ENCODE measurements at places on chromosomes 4 and X.

GRCh38 chr4:152784490-152785350 is 5.0 kb downstream of the ARFIP1 start:
- DNase-seq: peak; percentile 68

GRCh38 chr4:186037692-186038658 is 31.0 kb upstream of the TLR3 start:
- peak; percentile 55 for DNase-seq

GRCh38 chr4:76029300-76029699 is 6.0 kb upstream of the CXCL10 start:
- DNase-seq: no peak

- DNase-seq: peak; percentile 33
Measured at GRCh38 chr4:187251896-187252295, 528.2 kb upstream of the FAT1 start.

GRCh38 chrX:44903830-44904530 is 31.0 kb downstream of the KDM6A start:
- DNase-seq: no peak

GRCh38 chrX:110171442-110171841 is 146.4 kb downstream of the AMMECR1 start:
- no peak for DNase-seq

DNA sequence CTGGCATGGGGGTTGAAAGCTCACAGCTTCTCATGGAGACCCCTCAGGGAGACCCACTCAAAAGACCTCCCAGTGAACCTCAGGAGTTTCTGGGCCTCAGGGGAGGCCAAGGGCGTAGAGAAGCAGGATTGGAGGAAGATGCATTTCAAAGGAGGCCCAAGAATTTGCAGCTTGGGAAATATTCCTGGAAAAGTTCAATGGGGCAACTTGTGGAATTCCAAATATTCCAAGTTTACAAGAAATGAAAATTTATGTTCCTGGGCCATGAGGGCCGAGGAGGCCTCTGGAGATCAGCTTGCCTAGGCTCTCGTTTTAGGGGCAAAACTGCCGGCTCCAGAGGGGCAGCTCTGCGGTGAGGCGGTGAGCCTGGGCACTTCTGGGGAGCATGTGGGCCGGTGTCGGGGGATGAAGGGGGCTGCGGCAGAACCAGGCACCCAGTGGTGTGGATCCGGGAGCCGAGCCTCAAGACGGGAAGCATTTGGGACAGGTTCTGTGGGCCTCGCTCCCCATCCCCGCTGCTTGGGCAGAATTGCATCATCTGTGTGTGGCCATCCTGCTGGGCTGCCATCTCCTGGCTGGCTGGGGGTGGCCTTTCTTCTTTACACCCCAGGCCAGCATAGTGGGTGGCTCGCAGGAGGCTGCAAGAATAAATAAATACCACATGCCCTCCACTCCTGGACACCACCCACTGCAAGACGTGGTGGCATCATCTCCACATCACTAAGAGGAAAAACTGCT is 54.6 kb upstream of the GPR78 start:
- DNase-seq: peak; percentile 65

DNA sequence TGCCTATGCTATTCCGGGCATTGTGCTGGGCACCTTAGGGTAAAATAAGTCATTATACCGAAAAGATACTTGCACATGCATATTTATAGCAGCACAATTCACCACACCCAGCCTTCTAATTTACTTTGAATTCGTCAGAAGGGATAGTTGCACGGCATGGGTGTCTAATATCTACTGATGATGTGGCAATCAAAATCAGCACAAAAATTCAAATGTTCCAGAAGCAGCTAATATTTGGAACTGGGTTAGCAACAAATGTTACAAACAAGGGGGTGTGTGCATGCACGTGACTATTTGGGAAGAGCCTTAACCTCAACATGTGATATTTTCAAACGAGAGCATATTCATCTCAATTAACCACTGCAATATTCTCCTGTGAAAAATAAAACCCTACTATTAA is 79.7 kb upstream of the PRSS48 start:
- peak; percentile 25 for DNase-seq

- DNase-seq: no peak
Measured at GRCh38 chr4:176475067-176475466, 155.3 kb downstream of the SPCS3 start.

DNA sequence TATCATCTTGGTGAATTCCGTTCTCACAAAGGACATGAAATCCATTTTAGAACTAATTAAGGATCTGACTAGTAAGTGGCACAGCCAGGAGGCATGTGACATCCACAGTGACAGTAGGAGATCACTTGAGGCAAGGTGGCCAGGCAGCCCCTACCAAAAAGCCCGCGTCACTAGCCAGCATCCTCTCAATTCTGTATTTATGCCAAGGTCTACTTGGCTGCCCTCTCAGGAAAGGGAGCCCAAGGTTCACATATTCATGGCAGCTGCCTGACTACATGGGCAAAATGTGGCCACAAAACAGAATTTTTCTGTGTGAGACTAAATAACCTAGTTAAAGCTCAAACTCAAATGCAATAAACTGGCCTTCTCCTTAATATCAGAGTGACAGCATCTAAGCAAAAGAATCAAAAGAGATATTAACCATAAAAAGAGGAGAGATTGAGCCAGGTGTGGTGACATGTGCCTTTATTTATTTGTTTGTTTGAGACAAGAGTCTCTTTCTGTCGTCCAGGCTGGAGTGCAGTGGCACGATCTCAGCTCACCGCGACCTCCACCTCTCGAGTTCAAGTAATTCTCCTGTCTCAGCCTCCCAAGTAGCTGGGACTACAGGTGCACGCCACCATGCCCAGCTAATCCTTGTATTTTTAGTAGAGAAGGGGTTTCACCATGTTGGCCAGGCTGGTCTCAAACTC is 51.5 kb downstream of the SLC9A7 start:
- no peak for DNase-seq

DNA sequence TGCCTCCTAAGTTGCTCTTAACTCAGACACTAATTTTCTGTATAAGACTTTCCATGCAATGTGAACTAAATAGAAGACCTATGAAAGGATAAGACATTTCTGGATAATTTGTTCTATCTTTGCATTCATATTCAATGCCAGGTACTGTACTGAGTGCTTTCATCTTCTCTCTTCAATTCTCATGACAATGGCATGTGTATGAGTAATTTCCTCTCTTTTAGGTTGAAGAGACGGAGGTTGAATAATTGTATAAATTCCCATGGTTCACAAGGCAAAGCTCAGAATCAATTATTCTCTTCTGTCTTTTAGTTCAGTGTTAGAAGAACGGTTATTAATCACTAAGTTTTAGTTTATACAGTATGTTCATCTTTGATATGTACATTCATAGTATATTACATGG is 29.3 kb upstream of the CFAP299 start:
- peak; percentile 75 for DNase-seq

DNA sequence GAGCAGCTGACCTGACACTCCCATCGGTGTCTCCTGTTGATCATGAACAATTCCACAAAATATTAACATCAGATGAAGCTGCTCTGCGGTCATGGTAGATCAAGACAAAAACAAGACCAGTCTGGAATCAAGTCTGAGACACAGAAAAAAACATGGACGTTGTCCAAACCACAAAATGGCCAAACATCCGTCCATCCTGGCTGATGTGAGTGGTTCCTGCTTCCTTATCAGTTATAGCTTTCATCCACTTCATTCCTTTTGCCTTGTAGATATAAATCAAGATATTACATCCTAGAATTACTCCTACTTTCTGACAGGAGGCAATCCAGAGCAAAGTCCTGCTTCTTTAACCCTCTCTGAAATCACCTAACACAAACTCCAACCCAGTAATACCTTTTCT is 28.8 kb upstream of the PCSK1N start:
- peak; percentile 52 for DNase-seq

DNA sequence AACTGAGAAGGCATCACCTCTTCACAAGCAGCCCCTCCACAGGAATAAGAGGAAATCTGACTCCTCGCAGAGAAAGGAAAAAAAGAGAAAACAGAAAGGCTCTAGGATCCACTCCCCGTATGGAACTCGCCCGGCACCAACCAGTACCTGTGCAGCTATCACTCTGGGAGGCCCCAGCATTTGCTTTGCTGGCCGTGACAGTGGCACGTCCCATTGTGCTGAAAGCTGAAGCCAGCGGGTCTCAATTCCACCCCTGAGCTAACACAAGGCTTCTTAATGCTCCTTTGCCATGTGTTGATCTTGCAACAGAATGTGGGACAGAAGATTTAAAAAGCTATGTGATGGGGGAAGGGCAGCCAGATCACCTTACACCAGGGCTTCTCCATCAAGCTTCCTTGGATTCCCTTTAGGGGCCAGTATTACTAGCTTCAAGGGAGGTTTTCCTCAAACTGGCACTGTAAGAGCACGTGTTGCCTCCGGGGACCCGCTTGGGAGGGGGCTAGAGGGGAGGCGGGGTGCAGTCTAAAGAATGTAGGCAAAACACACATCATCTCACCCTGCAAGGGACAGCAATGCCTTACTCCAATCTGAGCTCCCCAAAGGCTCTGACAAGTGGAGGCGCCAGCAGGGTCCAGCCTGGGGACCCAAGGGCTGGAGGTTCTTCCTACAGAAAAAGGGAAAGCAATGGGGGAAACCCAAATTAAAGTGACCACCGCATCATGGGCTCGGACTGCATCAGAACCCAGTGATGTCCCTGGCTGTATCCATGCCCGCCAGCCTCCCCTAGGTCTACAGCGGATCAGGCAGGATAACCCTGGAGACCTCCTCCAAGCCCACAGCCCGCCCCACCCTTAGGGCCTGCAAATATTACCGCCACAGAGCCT is 1.2 kb downstream of the USP46 start:
- peak; percentile 62 for DNase-seq

- no peak for DNase-seq
Measured at GRCh38 chr4:74527049-74527448, 82.1 kb downstream of the AREG start.

- no peak for DNase-seq
Measured at GRCh38 chr4:41460641-41461040, 77.3 kb upstream of the LIMCH1 start.

DNA sequence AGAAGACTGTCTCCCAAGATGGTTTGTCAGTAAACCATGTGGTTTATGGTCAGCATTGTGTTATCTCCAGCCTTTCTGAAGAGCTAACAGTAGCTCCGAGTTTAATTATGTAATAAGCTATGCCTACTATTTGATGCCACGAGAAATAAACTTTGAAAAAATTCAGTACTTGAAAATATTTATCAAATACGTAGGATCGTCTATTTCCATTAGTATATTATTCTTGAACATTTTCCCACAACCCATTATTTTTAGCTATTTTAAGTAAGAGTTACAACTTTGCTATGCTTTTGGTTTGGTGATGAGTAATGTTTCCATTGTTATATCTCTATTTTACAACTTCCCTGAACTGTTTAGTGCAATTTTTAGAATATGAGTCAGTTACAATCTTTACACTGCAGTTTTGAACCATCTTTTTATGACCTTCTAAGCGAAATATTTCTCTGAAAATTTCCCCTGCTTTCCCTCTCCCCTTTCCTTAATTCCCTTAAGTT is 44.5 kb upstream of the TRIM2 start:
- peak; percentile 91 for DNase-seq

- DNase-seq: peak; percentile 82
Measured at GRCh38 chr4:127782025-127782274, 172 bp upstream of the HSPA4L start.

- DNase-seq: no peak
Measured at GRCh38 chrX:53458082-53458481, 23.9 kb upstream of the HSD17B10 start.

DNA sequence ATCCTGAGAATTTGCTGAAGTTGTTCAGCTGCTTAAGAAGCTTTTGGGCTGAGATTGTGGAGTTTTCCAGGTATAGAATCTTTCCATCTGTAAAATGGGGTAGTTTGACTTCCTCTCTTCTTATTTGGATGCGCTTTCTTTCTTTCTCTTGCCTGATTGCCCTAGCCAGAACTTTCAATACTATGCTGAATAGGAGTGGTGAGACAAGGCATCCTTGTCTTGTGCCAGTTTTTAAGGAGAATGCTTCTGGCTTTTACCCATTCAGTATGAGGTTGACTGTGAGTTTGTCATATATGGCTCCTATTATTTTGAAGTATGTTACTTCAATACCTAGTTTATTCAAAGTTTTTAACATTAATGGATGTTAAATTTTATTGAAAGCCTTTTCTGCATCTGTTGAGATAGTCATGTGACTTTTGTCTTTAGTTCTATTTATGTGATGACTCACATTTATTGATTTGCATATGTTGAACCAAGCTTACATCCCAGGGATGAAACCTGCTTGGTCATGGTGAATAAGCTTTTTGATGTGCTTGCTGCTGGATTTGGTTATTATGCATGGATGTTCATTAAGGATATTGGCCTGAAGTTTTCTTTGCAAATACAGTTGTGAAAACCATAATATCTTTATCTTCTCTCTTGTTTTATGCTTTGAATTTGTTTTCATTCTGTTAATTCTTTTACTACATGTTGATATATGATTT is 573.8 kb upstream of the NDST4 start:
- no peak for DNase-seq

- DNase-seq: no peak
Measured at GRCh38 chr4:16505267-16505666, 279.0 kb upstream of the TAPT1 start.

GRCh38 chr4:46674326-46674725 is 234.7 kb downstream of the COX7B2 start:
- DNase-seq: no peak

- DNase-seq: no peak
Measured at GRCh38 chr4:53057679-53058078, 195.6 kb downstream of the RASL11B start.

Measured in fibroblast of skin of right biceps (primary cell).